CD8-positive, alpha-beta T cell (primary cell): ENCODE measurements at places on chromosomes 2 and 18.

DNA sequence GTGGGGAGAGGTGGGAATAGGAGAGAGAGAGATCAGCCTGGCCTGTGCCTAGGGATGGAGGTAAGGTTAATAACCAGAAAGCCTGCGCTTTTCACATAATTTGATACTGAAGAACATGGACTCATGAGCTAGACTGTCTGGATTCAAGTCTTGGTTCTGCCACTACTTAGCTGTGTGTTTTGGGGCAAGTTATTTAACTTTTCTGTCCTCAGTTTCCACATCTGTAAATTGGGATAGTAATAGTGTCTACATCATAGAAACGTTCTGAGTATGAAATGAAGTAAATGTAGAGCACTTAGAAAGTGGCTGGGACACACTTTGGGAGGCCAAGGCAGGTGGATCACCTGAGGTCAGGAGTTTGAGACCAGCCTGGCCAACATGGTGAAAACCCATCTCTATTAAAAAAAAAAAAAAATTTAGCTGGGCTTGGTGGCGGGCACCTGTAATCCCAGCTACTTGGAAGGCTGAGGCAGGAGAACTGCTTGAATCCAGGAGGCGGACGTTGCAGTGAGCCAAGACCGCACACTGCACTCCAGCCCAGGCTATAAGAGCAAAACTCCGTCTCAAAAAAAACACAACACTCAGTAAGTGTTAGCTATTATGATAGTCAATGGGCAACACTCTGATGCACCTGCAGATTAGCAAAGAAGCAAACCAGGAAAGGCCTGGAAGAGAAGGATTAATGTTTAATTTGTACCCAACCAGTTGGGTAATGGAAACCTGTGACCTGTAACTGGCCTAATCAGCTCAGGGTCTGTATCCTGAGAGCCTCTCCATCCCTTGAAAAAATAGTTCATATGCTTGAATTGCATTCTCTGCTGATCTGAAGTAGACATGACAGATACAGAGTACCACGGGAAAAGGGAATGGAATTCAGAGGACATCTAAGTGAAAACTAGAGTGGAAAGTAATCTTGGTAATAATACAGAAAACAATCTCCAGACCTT lies 6.8 kb downstream of the GALM start:
- DNase-seq: no peak

- DNase-seq: no peak
Observed at GRCh38 chr2:9769171-9770005, 73.9 kb upstream of the TAF1B start.

GRCh38 chr2:208072250-208072892 lies 47.0 kb upstream of the PLEKHM3 start:
- DNase-seq: peak; percentile 22

DNA sequence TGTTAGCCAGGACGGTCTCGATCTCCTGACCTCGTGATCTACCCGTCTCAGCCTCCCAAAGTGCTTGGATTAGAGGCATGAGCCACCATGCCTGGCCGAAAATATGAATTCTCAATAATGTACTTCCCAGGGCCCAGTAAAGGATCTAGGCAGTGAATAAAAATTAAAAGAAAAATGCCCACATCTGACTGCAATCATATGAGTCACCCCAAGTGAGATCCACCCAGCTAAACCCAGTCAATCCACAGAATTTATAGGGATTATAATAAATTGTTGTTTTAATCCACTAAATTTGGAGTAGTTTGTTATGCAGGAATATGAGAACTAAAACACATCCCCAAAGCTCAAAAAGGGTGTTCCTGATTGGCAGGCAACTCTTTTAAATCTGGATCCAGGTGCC lies 93.5 kb upstream of the STK39 start:
- DNase-seq: no peak

GRCh38 chr2:7771781-7772180 lies 854.6 kb downstream of the RNF144A start:
- no peak for DNase-seq

DNA sequence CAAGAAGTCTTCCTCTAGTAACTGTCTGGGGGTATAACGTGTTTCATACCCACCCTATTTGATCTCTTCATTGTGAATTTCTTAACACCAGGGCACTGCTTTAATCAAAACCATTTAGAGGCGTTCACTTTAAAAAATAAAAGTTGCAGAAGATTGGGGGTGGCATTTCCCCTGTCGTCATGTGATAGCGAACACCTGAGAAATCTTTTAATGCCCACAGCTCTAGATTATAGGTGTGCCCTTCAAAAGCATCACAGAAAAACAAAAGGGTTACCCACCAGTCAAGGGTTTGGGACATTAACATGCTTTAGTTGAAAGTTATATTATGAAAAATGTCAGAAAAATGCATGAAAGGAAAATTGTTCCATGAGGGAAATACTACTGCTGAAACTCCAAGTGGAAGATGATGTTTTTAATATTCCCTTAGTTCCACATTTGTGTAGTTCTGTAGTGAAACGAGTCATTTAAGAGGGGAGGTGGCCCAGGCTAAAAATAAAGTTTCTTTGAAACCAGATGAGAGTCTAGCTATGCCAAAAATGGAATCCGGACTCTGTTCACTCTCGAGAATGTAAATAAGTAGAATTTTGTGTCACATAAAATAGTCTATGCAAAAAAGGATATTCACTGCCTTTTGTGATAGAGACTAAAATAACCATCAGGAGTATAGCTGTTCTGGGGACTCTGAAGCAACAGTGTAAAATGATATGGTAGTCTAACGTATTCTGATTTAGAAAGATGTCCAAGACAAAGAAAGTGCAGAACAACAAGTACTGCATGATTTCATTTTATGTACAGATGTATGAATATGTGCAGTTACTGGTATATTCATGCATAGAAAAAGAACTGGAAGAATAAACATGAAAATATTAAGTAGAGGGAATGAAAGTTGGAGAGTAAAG lies 95.3 kb downstream of the TMEM247 start:
- no peak for DNase-seq

GRCh38 chr2:60516383-60516811 lies 37.1 kb downstream of the BCL11A start:
- no peak for DNase-seq

DNA sequence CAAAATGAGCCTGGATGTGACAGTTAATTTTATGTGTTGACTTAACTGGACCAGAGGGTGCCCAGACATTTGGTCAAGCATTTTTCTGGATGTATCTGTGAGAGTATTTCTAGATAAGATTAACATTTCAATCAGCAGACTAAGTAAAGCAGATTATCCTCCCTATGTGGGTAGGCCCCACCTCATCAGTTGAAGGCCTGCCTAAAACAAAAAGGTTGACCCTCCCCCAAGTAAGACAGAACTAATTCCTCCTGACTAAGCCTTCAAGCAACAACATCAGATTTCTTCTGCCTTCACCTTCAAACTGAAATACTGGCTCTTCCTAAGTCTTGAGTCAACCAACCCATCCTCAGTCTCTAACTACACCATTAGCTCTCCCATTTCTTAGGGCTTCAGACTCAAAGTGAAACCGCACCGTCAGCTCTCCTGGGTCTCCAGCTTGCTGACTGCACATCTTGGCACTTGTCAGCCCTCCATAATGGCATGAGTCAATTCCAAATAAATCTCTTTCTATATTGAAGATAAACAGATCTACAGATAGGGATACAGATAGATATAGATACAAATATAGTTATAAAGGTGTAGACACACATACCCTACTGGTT lies 47.9 kb downstream of the MEMO1 start:
- no peak for DNase-seq

DNA sequence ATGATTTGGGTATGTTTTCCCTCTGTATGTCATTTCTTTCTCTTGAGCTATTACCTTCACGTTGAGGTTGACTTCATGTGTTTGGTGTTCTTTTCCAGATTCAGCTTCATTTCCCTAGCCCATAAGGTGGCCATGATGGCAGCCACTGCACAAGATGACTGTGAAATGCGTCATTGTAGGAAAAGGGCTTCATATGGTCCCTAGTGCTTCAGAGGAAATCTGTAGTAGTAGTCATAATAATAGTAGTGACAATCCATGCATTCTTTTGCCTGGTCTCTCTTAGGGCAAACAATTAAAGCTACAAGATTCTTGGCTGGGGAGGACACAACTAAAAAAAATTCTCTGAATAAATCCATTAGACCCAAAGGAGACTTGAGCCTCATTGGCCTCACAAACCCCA lies 28.4 kb downstream of the AOX1 start:
- DNase-seq: no peak

- no peak for DNase-seq
Observed at GRCh38 chr2:219031005-219031738, 10.1 kb downstream of the CFAP65 start.

GRCh38 chr2:61995065-61995464 lies 89.6 kb downstream of the COMMD1 start:
- no peak for DNase-seq

GRCh38 chr2:108562274-108562673 lies 28.0 kb downstream of the LIMS1 start:
- no peak for DNase-seq

DNA sequence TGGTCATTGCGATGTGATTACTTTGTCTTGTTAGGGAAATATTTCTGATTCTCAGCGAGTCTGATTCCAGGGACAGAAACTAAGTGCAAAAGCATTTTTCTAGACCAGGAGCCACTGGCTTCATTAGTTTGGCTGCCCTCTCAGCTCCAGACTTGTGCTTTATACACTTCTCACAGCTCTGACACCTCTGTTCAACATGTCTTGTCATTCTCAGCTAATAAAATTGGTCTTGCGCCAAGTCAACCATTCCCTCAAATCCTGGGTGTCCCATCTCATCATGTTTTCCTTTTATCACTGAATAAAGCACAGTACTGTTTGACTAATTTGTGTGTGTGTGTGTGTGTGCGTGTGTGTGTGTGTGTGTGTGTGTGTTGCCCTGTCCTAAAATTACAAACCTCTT lies 215.5 kb upstream of the EPHA4 start:
- DNase-seq: no peak

GRCh38 chr2:173571021-173571821 lies 216.5 kb downstream of the CDCA7 start:
- no peak for DNase-seq

DNA sequence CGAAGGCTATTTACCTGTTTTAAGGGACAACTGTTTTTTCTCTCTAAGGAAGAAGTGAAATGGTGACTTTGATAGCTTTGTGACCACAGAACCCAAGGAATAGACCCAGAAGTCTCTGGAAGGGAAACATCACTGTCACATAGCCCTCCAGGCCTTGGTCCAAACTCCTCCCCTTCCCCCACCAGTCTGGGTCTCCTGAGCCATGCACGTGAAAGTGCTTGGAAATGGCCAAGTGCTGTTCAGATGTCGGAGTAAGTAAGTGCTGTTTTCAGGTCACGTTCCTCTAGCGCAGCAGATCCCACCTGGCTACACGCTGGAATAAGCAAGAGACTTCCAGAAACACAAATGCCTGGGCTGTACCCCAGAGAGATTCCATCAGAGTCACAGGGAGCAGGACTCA lies 73.0 kb upstream of the AFF3 start:
- no peak for DNase-seq

- DNase-seq: no peak
Observed at GRCh38 chr2:4979111-4979510, 713.1 kb upstream of the SOX11 start.

DNA sequence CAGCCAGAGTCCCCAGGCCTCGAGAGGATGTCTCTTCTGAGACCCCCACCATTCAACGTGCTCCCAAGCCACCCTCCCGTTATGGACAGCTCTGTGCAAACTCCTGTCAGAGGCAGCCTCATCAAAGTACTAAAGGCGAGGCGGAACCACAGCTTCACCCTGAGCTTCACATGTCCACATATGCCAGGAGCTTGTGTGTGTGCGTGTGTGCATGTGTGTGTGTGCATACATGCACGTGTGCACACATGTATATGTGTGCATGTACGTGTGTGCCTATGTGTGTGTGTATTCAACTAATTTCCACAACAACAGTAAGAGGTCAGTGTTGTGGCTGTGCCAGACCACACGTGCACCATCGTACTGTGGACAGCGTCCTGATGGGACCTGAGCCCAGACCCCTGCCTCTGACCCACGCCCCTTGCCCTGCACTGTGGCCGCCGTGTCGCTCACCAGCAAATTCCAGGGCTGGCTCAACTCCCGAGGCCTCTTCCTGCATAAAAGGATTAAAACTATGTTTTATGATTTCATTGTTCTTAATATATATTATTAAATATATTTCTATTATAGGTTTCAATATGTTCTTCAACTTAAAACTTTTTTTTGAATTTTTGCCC lies 444.8 kb downstream of the EIPR1 start:
- peak; percentile 11 for DNase-seq

GRCh38 chr2:144702051-144702450 lies 182.1 kb upstream of the ZEB2 start:
- no peak for DNase-seq

GRCh38 chr2:225865468-225865867 lies 466.0 kb downstream of the NYAP2 start:
- no peak for DNase-seq

GRCh38 chr2:171568089-171568488 lies 45.8 kb downstream of the CYBRD1 start:
- DNase-seq: no peak

GRCh38 chr2:228771315-228771714 lies 499.8 kb downstream of the PID1 start:
- no peak for DNase-seq

DNA sequence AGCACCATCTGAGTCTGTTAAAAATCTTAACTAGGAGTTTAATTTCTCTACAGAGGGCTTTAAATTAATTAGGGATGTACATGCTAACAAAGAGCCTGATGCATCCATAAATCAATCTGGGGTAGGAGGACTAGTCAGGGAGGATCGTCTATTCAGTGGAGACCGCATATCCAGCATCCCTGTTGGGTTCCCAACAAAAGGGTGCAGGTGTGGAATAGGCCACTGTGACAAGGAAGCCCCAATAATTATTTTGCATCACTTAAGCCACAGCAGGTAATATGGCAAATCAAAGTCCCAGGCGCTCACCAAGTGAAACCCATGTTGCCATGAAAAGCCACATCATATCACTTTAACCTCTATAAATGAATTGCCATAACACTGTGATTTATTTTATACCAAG lies 392.3 kb downstream of the NCKAP5 start:
- DNase-seq: no peak

DNA sequence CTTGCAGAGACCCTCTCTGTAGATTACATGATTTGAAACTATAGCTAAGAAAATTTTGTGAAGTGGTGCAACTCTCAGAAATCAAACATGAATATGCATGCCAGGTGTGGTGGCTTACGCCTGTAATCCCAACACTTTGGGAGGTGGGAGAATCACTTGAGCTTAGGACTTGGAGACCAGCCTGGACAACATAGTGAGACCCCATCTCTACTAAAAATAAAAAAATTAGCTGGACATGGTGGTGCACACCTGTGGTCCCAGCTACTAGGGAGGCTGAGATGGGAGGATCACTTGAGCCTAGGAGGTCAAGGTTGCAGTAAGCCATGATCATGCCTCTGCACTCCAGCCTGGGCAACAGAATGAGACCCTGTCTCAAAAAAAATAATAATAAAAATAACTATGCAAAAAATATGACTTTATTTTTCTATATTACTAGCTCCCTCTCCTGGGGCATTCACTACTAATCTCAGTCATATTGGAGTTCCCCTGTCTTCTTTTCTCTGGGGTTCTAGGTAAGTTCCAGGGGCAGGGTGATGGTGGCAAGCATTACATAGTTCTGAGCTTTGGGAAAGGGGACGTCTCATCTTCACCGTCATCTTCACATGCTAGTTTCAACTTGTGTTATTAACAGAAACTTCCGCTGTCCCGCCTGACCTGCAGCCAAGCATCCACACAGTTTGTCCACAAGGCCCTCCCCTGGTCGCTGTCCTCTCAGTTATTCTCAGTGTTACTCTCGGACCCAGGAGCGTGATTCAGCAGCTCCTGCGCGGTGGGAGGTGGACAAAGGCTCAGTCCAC lies 96.8 kb upstream of the MBOAT2 start:
- no peak for DNase-seq

GRCh38 chr2:117933884-117934354 lies 80.0 kb downstream of the CCDC93 start:
- no peak for DNase-seq
